MV-4-11 (cell line): ENCODE measurements at places on chromosomes 16 and 17.

DNA sequence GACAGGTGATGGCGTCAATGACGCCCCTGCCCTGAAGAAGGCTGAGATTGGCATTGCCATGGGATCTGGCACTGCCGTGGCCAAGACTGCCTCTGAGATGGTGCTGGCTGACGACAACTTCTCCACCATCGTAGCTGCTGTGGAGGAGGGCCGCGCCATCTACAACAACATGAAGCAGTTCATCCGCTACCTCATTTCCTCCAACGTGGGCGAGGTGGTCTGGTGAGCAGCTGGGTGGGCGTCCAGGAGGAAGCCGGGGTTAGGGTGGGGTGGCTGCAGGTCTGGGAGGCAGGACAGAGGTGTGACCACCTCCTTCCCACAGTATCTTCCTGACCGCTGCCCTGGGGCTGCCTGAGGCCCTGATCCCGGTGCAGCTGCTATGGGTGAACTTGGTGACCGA lies 23.2 kb downstream of the RABEP2 start:
- DNase-seq = no peak

DNA sequence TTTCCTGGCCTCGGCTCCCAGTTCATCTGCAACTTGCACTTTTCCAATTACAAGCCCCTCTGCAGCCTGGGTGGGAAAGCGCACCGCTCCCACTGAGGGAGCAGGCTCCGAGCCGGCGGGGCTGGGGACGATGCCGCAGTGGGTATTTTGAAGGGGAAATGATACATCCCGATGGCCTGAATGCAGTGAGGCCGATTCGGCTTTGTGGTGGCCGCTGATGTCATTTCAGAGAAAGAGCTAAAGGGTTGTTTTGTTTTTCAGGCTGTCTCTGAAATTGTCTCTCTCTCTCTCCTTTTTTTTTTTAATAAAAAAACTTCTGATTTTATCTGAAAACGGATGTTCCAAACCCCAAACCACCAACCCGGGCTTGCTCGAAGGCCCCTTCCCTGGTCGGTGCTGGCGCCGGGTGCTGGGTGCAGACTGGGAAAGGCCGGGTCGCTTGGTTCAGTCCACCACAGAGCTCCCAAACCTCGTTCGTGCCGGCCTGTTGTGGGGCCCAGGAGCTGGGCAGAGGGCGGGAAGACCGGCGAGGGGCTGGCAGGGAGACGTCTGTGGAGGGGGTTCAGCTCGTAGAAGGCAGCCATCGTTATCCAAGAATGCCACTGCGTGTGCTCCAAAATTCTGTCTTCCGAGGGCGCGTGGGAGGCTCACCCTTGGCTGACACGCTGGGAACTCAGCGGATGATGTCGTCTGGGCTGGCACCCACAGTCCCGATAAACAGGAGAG lies 102.8 kb downstream of the FOXL1 start:
- no peak for DNase-seq

DNA sequence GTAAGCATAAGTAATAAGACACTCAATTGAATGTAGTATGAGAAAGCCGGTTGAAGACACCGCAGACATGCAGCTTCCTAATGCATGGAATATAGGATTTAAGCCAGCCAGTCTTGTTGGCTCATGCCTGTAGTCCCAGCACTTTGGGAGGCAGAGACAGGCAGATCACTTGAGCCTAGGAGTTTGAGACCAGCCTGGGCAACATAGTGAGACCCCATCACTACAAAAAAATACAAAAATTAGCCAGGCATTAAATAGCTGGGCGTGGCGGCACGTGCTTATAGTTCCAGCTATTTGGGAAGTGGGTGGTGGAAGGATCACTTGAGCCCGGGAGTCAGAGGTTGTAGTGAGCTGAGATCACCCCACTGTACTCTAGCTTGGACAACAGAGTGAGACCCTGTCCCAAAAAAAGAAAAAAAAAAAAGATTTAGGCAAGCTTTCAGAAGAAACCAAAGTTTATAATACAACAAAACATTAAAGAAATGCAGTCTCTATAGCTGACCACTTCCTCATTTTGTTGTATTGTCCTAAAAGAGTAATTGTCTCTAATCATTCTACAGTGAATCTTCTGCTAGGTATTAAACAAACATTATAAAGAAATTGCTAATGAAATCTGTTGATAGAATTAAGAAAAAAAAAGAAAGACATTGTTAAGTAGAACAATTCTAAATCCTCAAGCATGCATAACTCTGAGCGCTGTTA lies 68.6 kb upstream of the KIFC3 start:
- DNase-seq = no peak

DNA sequence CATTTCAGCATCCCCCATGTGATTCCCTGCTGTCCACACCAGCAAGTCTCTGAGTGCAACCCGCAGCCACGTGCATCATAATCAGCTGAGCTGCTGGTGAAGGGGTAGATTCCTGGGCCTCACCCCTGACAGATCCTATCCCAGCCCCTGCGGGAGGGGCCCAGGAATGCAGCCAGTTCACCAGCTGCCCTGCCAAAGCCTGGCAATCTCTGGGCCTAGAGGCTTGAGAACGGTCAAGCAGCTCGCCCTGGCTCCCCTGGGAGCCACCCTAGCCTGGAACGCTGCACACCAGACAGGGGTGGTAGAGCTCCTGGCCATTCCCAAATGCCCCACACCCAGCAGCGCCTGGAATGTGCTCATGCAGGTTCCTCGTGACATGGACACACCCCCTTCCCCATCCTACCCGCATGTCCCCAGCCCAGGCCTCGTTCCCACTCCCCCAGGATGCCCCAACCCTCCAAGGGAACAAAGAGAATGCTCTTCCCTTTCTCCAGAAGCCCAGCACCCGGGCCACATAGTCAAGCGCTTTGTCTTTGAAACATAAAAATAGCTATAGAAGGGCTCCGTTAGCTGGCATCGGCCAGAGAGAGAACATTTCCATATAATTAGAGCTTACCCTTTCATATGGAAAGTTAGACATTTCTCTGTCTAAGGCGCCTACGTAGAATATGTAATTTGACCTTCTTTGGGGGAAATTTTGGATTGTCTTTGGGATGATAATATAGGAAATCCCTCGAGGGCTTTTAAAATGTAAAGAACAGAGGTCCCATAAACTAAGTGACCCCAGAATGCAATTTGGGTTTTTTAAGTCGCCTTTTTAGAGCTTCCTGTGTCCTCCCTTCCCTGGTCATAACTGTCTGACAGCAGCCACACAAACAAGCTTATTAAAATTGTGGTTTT lies 3.4 kb downstream of the CEP295NL start:
- no peak for DNase-seq

GRCh38 chr16:50263060-50263909 lies 3.1 kb upstream of the ADCY7 start:
- DNase-seq = no peak

DNA sequence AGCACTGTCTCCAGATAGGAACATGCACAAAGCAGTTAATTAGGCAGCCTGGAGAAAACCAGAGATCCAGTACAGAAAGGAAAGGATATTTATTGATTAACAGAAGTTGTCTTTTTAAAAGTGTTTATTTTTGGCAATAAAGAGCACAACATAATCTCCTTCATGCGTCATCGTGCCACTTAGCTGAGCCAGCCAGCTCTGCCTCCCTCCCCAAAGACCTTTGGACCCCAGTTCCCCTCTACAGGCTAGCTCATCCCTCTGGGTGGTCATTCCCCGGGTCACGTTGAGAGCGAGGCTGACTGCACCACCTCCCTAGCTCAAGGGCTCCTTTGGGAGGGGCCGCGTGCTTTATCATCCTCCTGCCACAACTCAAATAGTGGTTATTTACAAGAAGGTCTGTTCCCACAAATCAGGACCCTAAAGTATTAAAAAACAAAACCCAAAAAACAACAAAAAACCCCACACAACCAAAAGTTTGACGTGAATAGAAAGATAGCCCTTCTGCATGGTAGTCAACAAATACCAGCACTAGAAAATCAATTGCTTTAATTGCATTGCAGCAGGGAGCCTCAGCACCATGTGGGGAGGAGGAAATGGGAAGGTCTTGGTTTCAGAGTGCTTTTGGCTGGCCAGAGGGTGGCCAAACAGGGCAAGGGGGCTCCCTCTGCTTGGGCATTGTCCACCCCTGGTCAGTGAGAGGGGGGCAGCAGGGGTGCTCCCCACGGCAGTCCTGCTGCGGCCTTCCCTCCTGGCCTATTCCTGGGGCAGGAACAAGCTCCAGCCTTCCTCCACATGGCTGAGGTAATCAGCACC lies 9.6 kb downstream of the POLR2C start:
- DNase-seq = no peak

GRCh38 chr17:55436224-55437158 lies 14.9 kb upstream of the MMD start:
- no peak for DNase-seq

- no peak for DNase-seq
Observed at GRCh38 chr16:28891964-28892890, 13.9 kb downstream of the ATP2A1 start.
